ENCODE measurements at places on chromosomes 5 and 9. TPM values are rescaled to one million over a fixed set of nuclear protein-coding genes. Genes with fewer than 3 reads are reported as not detected.

DNA sequence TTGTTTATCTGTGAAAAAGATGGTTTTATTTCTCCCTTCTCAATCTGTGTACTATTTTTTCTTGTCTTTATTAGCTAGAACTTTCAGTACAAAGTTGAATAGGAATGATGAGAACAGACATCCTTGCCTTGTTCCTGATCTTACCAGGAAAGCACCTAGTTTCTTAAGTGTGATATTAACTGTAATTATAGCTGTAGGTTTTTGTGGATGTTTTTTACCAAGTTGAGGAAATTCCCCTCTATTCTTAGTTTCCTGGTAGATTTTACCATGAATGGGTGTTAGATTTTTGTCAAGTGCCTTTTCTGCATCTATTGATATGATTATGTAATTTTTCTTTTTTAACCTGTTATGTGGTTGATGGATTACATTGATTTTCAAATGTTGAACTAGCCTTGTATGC lies 68.7 kb downstream of the KCNN2 start:
- DNase-seq: no peak

DNA sequence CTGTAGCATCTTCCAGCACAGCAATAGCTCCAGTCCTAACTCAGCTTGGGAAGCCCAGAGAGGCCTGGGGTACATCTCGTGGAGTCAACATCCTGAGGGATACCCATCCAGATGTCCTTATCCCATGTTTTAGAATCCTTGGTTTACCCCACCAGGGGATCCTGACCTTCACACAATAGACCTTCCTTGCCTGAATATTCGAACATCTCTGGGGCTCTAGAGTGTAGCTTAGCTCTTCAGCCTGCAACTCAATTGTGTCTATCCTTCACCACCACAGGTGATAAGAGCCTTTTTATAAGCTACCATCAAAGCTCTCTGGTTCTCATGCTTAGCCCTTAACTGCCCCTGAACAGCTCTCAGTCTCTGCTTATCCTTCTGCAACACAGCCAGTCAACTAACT lies 7.5 kb upstream of the RALGPS1 start:
- no peak for DNase-seq

The STK32A gene
- 2.5 TPM for total RNA-seq

DNA sequence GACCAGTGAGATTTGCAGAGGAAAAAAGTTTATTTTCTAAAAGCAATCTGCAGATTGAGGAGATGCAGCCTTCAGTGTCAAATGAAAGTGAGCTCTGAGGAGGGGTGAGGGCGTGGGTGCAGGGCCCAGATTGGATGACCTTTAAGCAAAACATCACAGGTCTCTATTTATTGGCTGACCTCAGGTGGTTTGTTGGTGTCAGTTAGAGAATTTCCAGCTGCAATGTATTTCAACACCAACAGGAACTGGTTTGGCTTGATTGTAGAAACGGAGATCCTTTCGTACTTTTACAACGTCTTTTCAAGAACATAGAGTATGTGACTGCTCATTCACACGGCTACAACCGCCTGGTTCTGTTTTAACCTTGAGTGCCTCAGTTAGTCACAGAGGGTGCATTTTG lies 1069.1 kb downstream of the EFNA5 start:
- no peak for DNase-seq

The SPATA31D4 gene
- total RNA-seq: not detected

DNA sequence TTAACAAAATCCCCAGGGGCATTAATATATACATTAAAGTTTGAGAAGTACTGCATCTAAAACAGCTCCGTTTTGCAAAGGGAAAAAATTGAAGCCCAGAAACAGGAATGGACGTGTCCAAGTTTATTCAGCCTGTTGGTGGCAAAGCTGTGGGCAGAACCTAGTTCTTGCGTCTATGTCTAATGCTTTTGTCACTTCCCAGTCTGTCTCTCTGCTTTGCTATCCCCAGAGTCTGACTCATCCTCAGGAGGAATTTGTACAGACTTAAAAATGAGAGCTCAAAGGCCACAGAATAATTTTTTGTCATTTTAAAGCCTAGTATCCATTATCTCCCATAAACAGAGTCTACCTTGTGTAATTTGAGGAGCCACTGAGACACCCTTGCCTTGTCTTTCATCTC lies 330.9 kb upstream of the GRIA1 start:
- no peak for DNase-seq

DNA sequence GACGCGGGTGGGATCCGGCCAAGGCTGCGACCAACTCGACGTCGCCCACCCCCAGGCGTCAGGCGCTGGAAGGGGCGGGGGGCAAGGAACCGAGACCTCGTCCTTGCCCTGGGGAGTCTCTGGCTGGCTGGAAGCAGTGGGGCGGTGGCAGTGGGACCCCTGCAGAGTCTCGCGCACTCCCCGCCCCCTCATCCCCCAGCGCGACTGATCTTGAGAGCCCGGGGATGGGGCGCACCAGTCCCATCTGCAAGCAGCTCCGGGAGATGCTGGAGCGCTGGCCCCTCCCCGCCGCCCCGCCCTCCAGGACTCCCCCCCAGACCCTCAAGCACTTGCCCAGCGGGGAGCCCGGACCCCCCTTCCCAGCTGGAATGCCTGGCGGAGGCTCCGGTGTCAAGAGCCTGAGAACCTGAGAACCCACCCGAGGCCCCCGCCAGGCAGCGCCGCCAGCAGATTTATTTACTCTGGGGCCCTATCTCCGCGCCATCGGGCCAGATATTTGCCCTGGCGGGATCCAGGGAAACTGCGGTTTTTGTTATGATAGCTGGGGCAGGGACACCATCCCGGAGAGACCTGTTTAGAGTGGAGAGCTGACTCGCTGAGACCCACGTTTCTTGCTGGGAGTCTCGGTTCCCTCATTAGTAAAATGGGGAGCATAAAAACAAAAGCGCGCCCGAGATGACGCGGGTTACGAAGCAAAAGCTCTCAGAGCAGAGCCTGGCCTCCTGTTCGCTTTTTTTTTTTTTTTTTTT lies 1.2 kb downstream of the PRRT1B start:
- peak; percentile 70 for DNase-seq

The EXD3 gene
- 7.2 TPM for total RNA-seq

The PDZD2 gene
- 6.8 TPM for total RNA-seq

DNA sequence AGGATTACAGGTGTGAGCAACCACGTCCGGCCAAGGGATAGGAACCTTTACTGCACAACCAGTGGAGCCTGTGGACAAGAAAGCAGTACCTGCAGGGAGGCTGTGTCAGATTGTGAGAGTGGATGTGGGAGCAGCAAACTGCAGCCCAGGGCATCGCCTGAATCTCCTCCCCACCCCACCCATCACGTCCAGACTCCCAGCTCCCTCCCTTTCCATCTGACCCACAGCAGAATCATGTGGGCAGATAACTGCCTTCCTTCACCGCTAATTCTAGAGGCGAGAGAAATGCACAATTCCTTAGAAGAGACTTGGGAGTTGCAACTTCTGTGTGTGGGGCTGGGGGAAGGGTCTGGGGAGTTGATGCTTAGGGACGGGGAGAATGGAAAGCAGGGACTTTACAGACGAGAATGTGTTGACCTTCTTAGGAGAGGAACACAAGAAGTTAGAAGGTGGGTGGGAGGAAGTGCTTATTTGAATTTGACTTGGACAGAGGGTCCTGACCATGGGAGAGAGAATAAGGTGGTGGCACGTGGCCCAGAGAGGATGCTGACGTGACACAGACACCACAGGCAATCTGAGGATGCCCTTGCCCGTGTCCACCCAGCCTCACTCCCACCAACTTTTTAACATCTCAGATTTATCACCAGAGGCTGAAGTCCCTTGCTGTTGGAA lies 4.5 kb upstream of the LCP2 start:
- no peak for DNase-seq

- no peak for DNase-seq
Observed at GRCh38 chr5:67960939-67961338, 254.6 kb upstream of the PIK3R1 start.

The OLFM1 gene
- 53.4 TPM for total RNA-seq

DNA sequence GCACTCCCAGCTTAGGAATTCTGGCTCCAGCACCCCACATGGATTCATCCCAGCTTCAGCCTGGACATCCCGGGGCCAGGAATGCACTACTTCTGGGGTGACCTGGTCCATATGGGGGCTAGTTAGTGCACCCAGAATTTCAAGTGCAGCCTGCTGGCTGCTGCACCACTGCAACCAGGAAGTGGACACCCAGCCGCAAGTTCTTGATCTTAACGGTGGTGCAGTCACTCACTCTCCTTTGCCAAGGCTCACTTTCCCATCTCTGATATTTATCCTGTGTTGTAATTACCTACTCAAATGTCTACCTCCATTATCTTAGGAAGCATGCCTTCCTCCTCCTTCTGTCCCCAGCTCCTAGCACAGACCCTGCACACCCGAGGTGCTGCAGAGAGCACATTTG lies 26.2 kb upstream of the RAB14 start:
- no peak for DNase-seq

GRCh38 chr5:141486091-141486490 lies 1.3 kb downstream of the PCDHGC4 start:
- DNase-seq: no peak

DNA sequence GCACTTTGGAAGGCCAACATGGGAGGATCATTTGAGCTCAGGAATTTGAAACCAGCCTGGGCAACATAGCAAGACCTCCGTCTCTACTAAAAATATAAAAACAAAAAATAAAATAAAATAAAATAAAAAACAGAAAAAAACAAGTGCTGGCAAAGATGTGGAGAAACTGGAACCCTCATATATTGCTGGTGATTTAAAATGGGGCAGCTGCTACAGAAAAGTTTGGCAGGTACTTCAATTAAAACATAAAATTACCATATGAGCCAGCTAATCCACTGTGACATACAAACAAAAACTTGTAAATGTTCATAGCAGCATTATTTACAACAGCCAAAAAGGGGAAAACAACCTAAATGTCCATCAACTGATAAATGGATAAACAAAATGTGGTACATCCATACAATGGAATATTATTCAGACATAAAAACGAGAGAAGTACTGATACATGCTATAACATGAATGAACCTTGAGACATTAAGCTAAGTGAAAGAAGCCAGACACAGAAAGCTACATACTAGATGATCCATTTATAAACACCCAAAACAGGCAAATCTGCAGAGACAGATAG lies 42.7 kb downstream of the PFDN1 start:
- no peak for DNase-seq

DNA sequence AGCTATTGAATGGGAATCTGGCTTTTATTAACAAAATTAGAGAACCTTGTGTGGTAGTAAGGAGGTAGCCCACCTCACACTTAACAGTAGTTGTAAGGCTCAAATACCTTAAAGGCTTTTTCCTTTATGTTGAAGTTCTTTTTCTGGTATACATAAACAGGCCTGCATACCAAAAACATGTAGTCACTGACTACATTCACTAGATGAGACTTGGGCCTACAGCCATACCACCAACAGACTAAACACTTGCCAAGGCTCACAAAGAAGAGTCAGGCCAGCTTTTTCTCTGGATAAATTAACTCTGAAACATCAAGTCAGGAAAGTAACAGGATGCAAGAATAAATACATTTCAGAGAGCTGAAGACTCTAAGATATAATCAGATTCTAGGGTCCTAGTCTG lies 78.6 kb upstream of the MPDZ start:
- no peak for DNase-seq

The ALDH1B1 gene
- total RNA-seq: 78.5 TPM

DNA sequence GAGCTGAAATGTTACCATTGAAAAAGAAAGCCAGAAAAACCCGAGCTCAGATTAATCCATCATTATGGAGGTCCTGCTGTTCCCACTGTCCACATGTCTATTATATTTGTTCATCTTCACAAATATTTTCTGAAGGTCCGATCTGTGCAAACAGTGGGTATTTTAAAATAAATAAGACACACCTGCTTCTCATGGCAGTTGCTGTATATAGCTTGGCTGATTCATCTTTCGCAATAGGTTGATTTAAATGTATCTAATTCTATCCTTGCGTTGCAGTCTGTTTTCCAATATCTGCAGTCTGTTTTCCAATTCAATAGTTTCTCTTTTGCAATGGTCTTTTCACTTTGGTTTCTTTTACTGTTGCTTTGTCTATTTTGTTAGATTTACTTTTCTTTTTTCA lies 87.4 kb upstream of the PCA3 start:
- DNase-seq: no peak

DNA sequence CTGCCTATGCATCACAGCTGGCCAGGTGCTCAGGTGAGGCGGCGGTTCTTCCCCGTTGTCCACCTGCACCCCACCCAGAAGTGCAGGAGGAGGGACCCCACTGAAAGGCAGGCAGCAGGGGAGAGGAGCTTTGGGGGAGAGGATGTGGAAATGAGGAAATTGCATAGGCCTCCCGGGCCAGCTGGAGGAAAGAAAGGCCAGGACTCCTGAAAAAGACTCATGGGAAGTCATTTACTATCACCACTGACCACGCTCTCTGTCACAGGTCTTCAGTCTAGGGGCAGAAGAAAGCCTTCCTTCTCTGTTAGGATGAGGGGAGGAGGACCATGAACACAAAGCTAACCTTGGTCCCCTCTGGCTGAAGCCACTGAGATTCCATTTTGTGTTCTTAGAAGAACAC lies 28.1 kb downstream of the KCNMB1 start:
- no peak for DNase-seq

Measured in H1 (cell line).